ENCODE measurements at places on chromosomes 12 and 14.

- DNase-seq = peak; percentile 55
Observed at GRCh38 chr14:50085570-50086320, 30.6 kb downstream of the VCPKMT start.

DNA sequence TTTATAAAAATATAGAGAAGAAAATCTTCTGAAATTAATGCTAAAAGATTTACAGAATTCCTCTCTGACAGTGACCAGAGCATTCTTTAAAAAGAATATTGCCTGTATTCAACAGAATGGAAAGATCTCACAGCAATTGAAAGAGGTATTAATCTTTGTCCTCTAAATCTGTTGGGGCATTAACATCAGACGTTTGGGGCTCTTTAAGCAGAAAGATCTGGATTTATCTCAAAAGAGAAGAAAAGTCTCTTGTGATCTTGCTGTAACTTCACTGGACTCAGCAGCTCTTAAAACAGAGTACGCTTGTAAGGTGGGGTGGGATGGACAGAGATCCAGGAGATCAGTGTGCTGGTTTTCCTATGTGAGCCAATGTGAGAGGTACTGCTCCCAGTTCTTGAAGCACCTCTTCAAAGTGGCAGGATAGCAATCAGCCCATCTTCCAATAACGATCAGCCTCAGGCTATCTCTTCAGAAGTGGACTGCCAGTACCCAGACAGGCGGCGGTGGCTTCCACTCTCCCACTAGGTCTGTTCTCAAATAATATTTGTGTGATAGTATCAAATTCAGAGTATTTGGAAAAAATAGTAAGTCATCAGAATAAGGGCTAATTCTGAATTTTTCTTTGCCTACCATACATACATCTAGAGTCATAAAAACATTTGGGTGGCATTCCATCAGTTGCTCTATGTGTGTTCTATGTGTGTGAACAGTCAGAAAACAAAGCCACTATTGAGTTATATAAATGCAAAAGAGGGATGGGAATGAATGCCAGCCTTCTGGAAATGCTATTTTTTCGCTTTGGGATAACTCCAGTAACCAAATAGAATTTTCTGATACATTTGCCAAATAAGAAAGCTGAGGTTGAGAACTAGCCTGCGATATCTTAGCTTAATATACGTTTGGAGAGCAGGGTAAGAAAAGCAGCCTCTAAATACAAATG, 237.4 kb upstream of the RGS6 start:
- DNase-seq = no peak

DNA sequence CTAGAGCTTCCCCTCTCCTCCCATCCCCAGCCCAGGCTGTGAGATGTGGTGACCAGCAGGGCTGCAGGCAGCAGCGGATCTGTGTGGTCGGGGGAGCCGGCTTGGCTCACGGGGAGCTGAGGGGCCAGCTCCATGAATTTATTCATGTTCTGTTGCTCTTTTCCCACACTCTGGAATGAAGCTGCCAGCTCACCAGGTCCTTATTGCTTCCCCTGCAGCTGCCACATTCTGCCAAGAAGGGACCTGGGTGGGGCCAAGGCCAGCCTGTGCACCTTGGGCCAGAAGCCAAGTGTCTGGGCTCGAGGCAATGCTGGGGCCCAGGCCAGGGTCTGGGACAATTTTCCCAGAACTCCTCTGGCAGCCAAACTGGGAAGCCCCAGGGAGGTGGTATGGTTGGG, 2.5 kb upstream of the C1QL4 start:
- DNase-seq = no peak

- no peak for DNase-seq
Observed at GRCh38 chr14:79613625-79614024, 597.7 kb downstream of the DIO2 start.

DNA sequence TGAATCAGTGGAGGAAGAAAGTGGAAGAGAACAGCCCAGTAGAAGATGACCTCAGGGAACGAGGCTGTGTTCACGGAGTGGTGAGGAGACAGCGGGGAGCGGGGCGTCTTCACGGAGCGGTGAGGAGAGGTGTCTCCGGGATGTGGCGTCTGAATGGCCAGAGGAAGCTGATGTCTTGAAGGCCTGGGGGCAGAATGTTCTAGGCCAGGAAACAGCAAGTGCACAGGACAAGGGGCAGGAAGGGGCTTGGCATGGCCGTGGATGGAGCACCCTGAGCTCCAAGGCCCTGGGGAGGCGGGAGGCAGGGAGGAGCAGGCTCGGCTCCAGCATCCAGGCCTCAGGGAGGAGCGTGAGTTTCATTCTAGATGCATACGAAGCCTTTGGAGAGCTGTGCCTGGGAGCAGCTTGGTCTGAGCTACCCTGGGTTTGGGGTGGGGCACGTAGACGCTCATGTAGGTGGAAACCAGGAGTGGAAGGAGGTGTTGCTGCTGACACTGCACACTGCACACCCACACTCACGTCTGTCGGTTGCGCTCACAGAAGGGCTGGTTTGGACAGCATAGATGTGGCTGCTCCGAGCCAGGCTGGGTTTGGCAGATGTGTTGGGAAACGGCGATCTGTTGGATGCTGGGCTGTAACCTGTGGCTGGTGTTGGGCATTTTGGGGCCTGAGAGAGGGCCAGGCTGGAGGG, 131.6 kb downstream of the ADGRD1 start:
- no peak for DNase-seq

DNA sequence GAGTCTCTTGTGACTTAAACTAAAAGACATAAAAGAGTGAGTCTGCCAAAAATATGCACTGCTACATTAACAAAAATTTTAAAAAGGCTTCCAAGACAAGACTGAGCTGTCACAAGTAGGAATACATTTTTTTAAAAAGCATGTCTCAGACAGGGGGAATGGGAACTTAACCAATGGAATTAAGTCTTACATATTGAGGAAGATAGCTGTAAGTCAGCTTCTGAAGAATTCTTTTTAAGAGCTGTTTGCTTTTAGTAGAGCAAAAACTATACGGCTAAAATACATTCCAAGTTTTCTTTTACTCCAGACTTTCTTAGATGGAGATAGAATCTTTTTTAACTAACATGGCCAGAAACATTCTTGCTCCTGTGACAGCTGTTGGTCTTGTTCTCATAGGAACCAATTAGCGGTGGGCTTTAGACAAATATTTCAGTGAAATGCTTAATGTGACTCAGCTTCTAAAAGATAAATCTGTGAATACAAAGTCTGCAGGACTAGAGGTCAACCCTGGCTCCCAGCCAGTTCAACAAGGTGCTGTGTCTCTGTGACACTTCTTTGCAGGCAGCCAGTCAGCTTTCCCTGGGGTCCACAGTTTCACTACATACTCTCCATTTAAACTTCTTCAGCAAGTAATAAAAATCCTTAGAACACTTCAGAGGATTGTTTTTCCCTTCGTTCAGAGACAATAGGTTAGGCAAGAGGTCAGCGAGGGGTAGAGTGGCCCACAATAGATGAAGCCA, 187.6 kb downstream of the NAV3 start:
- DNase-seq = no peak

DNA sequence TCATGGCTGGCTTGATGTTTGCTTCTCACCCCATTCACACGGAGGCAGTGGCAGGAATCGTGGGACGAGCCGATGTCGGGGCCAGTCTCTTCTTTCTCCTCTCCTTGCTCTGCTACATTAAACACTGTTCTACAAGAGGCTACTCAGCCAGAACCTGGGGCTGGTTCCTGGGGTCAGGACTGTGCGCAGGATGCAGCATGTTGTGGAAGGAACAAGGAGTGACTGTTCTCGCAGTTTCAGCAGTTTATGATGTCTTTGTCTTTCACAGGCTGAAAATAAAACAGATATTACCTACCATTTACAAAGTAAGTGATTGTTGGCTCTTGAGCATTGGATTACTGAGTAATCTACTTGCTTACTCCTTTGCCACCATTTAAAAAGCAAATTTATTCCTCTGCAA, 170.6 kb downstream of the TMTC2 start:
- DNase-seq = no peak
